Cortex of kidney (tissue), 1 donor: ENCODE measurements at places on chromosomes 4 and X.

DNA sequence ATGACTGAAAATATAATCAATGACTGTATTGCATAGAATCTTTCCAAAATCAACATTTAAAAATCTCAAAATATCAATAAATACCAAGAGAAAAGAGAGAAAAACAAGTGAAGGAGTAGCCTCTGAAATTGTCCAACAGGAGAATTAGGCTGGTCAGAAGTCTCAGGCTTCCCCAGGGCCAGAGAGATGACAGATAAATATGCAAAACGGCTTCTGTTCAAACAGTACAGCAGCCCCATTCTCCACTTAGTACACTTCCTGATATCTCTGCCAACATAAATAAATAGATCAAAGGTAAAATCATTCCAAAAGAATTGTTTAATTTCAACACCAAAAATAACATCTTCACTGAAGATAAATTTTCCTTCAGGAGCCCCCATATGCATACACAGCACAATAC lies 204.7 kb upstream of the GABRA2 start:
- DNase-seq, result no peak

GRCh38 chr4:143538979-143539669 lies 25.6 kb downstream of the SMARCA5 start:
- no peak for DNase-seq

GRCh38 chrX:48703642-48704481 lies 7.3 kb downstream of the SUV39H1 start:
- DNase-seq, result no peak

GRCh38 chrX:15475486-15475885 lies 17.6 kb downstream of the PIR start:
- DNase-seq, result no peak

DNA sequence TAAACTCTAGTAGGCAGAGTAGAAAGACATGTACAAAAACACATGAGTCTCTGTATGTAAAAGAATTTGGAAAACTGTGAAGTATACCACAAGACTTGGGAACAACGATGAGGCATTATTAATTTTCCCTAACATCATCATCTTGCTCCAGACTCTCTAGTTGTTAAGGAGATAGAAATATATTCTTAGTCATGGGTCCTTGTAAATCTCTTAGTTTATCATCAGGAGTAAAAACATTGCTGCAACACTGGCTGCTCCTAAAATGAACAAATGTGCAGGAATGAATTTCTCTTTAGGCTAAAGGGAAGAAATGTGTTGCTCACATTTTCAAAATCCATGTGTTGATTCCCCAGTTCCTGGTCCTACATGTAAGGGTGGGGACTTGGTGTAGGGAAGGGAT lies 384.6 kb downstream of the STIM2 start:
- DNase-seq, result no peak

- DNase-seq, result no peak
Measured at GRCh38 chr4:22881411-22881810, 188.7 kb downstream of the GBA3 start.

DNA sequence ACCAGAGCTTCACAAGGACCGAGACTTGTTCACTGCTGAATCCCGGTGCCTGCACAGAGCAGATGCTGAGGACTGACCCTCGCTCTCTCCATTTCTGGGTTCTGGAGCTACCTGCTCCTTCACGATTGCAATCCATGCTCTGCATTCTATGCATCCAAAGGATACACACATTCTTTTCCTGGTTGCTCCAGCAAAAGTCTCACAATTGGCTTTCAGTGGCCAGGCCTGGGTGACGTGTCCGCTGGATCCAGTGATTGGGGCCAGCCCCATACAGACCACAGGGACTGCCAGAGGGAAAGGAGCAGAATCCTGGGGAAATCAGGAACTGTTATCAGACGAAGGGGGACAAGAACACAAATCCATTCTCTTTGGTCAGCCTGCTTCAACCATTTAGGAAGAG lies 14.9 kb upstream of the CDKN2AIP start:
- DNase-seq, result no peak

DNA sequence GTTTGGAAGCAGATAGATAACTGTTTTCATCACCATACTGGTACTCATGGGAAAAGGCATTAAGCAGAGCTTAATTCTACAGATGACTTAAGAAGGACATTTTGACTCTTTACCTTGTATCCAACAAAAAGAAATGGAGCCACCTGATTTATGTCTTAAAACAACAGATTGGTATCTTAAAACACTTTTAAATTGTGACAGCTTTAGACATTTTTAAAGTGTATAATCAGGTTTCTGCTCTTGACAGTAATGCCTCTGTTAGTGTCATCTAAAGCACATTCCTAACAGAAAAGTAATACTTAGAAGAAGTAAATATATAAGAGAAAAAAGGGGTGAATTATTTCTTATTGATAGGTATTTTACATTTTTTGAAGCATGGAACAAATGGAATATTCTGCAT lies 55.9 kb downstream of the SPATA4 start:
- DNase-seq, result no peak

DNA sequence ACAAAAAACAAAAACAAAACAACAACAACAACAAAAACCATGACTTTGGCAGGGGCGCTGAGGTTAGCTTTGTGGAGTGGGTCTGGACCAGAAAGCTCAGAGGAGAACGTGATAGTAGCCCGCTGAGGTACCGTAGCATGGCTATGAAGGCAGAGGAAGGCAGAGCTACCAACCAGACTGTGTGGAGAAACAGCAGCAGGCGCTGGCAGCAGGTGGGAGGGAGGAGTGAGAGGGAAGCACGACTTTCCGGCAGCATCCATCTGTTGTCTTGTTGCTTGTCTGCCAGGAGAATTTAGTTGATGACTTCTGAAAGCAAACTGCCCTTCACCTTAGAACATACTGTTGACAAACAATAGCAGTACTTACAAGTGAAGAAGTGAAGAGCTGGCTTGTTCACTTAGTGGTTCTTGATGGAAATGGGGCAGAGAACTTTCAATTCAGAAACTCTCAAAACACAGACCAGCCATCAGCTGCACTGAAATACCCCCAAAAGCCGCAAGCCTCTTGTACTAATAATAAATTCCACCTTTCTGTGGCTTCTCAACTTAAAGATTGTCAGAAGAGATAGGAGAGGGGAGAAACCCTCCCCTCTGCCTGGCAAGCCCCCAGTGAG lies 447.2 kb downstream of the SLITRK2 start:
- DNase-seq, result no peak

GRCh38 chrX:69025802-69026301 lies 139.4 kb downstream of the PJA1 start:
- DNase-seq, result no peak

GRCh38 chrX:124605511-124605910 lies 259.1 kb downstream of the SH2D1A start:
- DNase-seq, result no peak

GRCh38 chr4:20506827-20507226 lies 193.4 kb upstream of the PACRGL start:
- DNase-seq, result no peak

DNA sequence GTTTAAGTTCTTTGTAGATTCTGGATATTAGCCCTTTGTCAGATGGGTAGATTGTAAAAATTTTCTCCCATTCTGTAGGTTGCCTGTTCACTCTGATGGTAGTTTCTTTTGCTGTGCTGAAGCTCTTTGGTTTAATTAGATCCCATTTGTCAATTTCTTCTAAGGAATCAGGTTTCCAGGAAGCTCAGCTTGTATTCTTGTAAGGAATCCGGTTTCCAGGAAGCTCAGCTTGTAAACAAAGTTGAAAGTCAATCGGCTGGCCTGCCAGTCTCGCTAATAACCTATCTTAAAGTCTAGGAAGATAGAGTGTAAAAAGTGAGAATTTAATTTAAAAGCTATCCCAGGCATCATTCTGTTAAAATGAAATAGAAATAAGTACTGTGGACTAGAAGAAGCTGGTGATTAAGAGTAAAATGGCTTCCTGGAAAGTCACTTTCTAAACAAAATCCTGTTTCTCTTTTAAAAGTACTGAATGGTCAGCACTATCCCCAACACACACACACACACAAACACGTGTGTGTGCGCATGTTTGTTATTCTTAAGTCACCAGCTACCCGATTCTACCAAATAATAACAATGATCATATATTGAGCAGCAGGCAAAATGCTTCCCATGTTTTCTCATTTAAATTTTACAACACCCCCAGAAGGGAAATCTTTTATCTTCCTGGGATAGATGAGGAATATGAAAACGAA lies 171.7 kb downstream of the PAPSS1 start:
- no peak for DNase-seq

DNA sequence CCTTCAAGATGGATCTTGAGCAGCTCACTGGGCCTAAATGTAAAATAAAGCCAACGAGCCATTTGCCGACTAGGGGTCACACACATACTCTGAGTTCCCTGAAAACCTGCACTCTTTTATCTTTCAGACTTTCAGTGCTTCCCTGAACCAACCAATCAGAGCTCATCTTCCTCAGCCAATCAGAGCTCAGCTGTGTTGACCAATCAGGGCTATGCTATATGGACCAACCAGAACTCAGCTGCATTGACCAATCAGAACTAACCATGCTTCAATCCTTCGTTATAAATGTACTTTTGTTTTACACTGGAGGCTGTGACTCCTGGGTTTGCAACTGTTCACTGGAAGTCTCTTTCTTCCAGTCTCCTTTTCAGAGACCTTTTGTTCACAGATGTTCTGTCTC lies 19.3 kb downstream of the SLC25A53 start:
- no peak for DNase-seq
